A549 (cell line): ENCODE measurements at places on chromosomes 7 and 10. TPM values are rescaled to one million over a fixed set of nuclear protein-coding genes. Genes with fewer than 3 reads are reported as not detected.

The GCK gene
- 0.12 TPM in 1 of 3 replicates, not detected in the others for polyA plus RNA-seq

The SLC25A40 gene
- 9.4 to 11.8 TPM (median 10.1 TPM) in 3 replicates for polyA plus RNA-seq

The SSBP1 gene
- 430 to 464 TPM (median 453 TPM) in 3 replicates for polyA plus RNA-seq

The CALCR gene
- polyA plus RNA-seq: 0.03 TPM in 1 of 3 replicates, not detected in the others

The PTPRZ1 gene
- not detected in 3 replicates for polyA plus RNA-seq

The TMEM196 gene
- polyA plus RNA-seq: not detected in 3 replicates

The PNLIPRP1 gene
- polyA plus RNA-seq: not detected in 3 replicates

The GOLGA7B gene
- 0.98 to 1.5 TPM (median 1.4 TPM) in 3 replicates for polyA plus RNA-seq

- DNase-seq: no peak
These were observed 17.1 kb downstream of the HOXA1 start for GRCh38 chr7:27078616-27079233.

DNA sequence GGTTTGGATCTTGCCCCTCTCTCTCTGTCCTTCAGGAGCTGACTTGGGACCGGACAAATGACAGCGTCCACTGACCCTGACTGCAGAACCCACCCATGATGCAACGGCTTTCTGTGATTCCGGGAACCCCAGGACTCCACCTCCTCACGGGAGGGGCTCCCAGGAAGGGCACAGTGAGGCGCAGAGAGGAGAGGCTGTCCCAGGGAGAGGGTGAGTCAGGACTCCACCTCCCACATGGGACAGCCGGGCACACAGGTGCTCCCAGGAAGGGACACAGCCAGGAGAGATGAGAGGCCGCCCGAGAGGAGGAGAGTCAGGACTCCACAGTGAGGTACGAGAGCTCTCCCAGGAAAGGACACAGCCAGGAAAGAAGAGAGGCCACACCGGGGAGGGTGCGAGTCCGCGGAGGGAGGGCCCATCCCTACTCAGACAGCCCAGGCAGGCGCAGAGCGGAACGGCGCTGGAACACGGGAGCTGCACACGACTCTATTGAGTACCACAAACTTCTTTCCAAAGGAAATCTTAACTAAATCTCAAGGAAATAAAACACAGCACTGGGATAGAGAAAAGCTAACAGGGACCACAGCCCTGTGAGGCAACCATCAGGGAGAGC lies 162.5 kb downstream of the MAD1L1 start:
- no peak for DNase-seq

DNA sequence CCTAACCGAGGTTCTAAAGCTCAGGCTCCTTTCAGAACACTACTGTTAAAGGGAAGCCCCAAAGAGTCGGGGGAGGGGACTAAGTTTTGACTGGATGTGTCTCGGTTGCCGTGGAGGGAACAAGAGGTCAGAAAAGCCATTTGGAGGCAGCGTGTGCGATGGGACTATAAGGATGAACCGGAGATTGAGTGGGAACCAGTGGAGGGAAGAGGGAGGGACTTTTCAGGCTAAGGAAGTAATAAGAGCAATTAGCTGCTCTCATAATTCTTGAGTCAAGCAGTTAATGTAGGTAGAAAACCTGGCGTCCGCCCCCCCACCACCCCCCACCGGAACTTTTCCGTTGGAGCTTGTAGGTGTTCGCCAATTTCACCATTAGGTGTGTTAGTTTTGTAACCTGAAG lies 491 bp upstream of the AKAP9 start:
- peak; percentile 37 for DNase-seq

DNA sequence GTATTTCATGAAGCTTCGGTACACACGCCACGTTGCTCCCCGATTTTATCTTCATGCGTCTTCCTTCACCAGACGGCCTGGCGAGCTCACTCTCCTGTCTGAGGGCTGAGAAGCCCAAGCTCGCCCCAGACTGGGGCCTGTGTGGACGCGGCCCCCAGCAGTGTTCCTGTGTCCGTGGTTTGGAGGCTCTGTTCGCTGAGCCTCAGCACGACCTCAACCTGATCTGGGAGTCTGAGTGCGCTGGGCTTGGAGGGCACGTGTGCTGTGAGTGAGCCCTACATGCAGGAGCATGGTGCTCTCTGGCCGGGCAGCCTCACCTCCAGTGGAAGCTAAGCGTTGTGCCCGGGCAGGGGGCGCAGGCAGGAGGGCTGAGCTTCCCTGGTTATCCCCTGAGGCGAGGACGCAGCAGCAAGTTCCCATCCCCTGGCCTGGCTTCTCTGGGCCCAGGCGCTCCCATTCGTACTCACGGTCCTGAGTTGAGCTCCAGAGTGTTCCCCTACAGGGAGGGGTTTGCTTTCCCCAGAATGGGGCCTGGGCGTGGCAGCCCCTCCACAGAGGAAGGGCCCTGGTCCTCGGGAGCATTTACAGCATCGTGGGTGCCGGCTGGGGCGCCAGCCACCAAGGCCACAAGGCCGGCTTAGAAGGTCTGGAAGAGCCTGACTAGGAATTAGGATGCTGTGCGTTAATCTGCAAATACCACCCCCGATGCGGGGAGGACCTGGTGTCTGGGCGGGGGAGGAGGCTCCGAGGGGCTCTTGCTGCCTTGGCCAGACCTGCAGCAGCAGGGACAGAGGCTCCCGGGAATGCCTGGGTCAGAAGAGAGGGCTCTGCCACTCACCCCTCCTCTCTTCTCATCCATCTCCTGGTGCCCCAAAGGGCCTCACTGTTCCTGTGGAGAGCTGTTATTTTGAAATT lies 400.6 kb downstream of the DNAJB6 start:
- DNase-seq: no peak

GRCh38 chr10:65898055-65898454 lies 1027.8 kb upstream of the LRRTM3 start:
- DNase-seq: no peak

DNA sequence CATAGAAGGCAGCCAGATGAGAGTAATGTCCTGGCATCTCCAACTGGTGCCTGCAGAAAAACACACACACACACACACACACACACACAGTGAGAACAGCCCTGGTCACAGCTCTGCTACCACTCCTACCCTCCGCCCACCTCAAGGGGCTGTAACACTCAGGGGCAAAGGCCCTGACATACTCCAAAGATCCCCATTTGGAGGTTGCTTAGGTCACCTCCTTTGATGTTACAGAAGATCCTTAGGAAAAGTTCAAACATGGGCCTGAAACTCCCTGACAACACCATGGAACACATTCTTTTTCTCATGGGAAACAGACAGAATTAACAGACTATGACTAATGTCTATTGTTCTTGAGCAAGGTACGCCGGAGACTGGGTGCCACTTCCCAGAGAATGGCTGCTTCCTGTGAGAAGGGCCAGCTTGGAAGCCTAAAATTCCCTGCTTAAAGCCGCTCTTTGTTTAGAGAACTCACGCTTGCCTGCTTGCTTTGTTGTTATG lies 27.7 kb downstream of the DENND11 start:
- DNase-seq: peak; percentile 60

DNA sequence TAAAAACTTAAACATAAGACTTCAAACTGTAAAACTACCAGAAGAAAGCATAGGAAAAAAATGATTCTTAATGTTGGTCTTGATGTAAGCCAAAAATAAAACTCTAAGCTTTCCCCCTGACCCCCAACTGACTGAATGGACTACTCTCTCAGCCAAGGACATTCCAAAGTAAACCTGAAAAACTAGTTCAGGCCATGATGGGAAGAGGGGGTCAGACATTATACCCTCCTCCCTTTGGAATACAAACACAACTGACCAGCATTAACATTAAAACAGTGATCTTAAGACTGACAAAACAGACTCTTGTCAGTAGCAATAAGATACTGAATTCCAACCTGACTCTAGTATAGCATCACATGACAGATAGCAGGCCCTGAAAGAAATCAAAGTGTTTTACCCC lies 13.5 kb upstream of the LRGUK start:
- no peak for DNase-seq

- DNase-seq: no peak
These were observed 133.1 kb downstream of the MAPK8 start for GRCh38 chr10:48439581-48440041.

GRCh38 chr7:91459539-91459938 lies 195.3 kb downstream of the FZD1 start:
- DNase-seq: no peak

DNA sequence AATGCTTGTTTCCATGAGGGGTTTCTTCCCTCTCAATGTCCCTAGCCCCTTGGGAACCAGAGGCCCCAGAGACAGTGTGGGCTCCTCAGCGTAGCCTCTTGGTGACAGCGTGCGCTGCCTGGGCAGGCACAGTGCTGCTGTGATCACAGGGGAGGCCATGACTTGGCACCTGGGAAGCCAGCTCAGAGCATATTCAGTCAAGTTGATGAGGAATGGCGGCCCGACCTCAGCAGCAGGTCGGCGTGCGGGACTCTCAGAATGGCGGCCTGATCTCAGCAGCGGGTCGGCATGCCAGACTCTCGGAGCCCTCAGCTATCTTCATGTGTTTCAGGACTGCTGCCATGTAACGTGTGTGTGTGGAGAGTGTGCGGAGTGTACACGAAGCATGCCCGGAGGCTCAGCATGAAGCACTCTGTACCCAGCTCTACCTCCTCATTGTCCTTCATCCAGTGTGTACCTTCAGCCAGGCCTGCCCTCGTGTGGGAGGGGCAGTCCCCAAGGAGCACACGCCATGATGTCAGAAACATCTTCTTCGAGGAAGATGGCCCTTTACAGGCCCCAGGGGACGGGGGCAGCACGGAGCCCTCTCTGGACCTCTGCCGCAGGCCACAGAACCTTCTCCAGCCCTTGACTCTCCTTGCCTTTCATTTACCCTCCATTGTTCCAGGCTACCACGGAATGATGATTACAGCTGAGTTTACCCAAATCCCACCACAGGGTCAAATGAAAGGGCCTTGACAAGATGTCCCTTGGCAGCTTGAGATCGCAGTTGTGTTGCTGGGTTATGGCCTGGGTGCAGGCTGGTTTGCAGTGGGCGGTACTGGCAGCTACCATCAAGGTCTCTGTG lies 130.4 kb downstream of the SMURF1 start:
- no peak for DNase-seq

- peak; percentile 61 for DNase-seq
These were observed 6.5 kb downstream of the INHBA start for GRCh38 chr7:41696323-41696916.

- DNase-seq: no peak
These were observed 111.6 kb upstream of the PTPRZ1 start for GRCh38 chr7:121761399-121761798.

GRCh38 chr7:36942955-36943354 lies 218.7 kb upstream of the AOAH start:
- DNase-seq: no peak

DNA sequence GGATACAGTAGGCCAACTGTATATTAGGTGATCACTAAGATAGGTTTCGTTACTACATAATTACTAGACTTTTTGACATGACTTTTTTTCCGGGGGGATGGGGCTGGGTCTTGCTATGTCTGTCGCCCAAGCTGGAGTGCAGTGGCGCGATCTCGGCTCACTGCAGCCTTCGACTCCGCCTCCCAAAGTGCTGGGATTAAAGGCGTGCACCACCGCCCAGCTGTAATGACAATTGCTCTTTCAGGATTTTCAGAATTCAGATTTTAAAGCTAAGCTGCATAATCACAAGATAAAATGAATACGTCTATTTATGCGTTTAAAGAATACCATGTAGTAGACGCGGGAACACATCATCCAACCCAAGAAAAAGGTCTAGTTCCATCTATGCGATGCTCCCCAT lies 982 bp downstream of the IDI1 start:
- no peak for DNase-seq

- no peak for DNase-seq
These were observed 150.4 kb downstream of the PDE1C start for GRCh38 chr7:31919678-31920369.
